GM23338 (cell line): ENCODE measurements at places on chromosomes 4 and X. TPM values are rescaled to one million over a fixed set of nuclear protein-coding genes. Genes with fewer than 3 reads are reported as not detected.

- no peak for DNase-seq
Observed at GRCh38 chrX:3250966-3251365, 95.5 kb downstream of the MXRA5 start.

- DNase-seq, result no peak
Observed at GRCh38 chrX:136635235-136635634, 12.7 kb upstream of the CD40LG start.

GRCh38 chrX:46575586-46575985, 2.0 kb downstream of the CHST7 start:
- DNase-seq, result no peak

- DNase-seq, result no peak
Observed at GRCh38 chr4:143406523-143406922, 69.8 kb downstream of the GAB1 start.

The RPA4 gene
- 0.59 and 1.0 TPM in 2 replicates for polyA plus RNA-seq

The SMR3B gene
- not detected in 2 replicates for polyA plus RNA-seq

The PPBP gene
- polyA plus RNA-seq, result 0.50 TPM in 1 of 2 replicates, not detected in the other

The SASH3 gene
- 0.18 and 0.26 TPM in 2 replicates for polyA plus RNA-seq

DNA sequence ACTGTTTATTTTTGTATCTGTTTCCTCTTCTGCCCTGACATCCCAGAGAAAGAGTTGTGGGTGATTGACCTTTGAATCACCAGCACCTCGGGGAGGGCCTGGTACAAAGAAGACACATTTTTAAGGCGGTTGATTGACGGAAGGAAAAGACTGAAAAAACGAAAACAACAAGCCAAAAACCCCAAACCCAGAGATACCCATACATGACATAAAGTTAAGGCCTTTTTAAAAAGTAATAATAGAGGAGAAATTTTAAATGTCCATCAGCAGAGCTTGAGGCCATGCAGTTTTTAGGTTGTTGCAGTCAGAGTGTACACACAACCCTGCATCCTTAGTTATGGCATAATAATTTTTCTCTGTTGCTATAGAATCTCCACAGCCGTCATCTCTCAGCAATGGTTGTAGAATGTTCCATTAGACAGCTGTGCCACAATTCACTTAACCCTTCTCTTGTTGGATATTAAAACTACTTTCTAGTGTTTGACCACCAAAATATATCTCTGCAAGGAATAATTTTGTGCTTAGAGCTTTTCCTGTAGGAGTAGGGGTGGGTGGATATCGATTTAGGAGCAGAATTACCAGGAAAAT, 110.2 kb downstream of the GNL3L start:
- DNase-seq, result no peak

DNA sequence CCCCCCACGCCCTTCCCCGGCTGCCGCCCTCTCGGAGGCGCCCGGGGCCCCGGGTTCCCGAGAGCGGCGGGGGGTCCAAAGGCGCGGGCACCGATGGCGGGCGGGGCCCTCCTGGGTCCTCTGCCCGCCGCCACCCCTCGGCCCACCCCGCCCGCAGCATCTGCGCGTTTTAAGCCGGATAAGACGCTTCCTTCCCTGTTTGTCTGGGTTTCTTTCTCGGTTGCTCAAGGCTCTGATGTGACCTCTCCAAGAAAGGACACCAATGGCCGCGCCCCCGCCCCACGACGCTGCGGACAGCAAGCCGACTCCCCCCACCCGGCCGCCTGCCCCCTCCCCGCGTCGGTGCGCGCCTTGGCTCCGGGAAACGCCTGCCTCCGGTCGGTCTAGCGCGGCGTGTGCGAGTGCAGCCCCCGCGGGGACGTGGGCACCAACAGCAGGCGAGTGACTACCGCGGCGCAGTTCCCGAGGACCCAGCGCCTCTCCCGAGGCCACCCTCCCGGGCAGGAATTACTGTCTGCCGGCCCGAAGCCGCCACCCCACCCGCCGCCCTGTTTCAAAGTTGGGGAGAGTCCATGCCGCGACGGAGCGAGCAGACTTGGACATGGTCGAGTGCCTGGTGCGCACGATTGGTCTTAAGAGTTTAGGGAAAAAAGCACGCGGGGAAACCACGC, 21.1 kb upstream of the HMX1 start:
- no peak for DNase-seq

GRCh38 chrX:70434914-70435586, 9.6 kb upstream of the DLG3 start:
- peak; percentile 26 for DNase-seq

The SERTM2 gene
- 0.09 and 0.27 TPM in 2 replicates for polyA plus RNA-seq
